Midbrain (tissue), 1 donor: ENCODE measurements at places on chromosomes 7 and 10.

DNA sequence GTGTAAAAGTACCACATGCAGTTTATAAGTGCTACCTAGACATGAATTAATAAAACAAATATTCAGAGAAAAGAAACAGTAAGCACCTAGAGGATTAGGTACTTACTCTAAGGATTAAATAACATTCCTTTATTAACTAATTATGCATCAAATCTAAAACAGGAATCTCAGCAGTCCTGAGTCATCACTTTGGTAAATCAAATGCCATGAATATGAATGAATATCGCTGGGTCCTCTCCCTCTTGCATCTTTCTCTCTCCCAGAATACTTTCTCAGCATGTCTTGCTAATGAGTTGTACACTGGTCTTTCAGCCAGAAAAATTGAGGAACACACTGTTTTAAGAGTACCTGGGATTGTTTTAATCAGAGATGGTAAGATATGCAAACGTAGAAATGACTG is 225.5 kb upstream of the NFE2L3 start:
- no peak for DNase-seq

- DNase-seq, result no peak
Observed at GRCh38 chr10:73999703-74000102, 1.8 kb downstream of the VCL start.

DNA sequence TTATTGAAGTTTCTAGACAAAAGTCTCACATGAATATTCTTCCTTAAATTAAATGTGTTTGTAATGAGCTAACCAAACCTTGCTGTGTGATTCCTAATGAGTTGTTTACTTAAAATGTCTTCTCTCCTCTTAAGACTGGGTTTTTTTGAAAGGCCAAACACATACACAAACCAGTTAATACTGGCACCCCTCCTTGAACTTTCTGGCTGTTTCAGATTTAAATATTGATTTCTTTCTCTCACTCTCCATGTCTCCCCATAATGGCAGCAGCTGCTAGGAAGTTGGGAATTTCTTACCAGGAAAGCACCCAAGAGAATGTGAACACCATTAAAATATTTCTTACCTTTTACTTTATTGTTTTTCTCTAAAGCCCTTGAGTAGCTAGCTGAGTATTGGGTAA is 11.4 kb upstream of the PTN start:
- DNase-seq, result no peak

GRCh38 chr10:6843481-6843881 is 263.4 kb upstream of the PRKCQ start:
- DNase-seq, result peak; percentile 88

- DNase-seq, result no peak
Observed at GRCh38 chr7:3140834-3141233, 97.2 kb upstream of the CARD11 start.

GRCh38 chr7:149321978-149322541 is 60.1 kb downstream of the ZNF783 start:
- no peak for DNase-seq

GRCh38 chr7:148264933-148265557 is 325.5 kb upstream of the C7orf33 start:
- peak; percentile 29 for DNase-seq

DNA sequence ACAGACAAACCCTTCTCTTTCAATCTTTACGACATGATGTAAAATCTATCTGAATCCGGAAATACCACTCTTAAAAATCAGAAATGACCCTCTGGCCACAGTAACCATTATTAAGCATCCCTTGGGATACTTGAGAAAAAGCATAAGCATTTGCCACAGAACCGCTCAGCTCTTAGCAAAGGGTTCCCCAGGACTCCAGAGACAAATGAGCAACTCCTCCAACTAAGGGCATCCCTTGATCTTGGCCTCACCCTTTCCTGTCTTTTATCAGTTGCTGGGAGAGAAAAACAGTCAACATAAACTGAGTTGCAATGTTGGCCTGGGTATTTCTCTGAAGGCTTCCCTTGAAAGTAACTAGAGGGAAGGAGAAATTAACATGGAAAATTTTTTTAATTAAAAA is 3.5 kb downstream of the PDLIM1 start:
- DNase-seq, result no peak

DNA sequence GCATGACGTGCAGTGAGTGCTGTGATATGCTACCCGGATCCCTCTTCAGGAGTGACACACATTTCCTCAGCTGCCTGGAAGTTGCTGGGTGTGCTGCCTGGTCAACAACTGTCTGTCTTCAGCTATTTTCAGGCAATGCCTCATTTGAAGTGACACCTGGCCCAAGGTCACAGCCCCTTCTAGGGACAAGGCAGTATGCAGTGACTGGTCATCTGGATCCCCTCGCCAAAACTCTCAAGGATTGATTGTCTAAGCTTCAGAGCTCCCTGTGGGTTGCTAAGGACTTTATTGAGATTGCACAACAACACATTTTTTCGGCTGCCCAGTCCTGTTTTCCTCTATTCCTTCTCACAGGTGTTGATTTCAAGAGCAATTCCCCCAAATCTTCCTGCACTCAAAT is 108.8 kb downstream of the GNAI1 start:
- no peak for DNase-seq

DNA sequence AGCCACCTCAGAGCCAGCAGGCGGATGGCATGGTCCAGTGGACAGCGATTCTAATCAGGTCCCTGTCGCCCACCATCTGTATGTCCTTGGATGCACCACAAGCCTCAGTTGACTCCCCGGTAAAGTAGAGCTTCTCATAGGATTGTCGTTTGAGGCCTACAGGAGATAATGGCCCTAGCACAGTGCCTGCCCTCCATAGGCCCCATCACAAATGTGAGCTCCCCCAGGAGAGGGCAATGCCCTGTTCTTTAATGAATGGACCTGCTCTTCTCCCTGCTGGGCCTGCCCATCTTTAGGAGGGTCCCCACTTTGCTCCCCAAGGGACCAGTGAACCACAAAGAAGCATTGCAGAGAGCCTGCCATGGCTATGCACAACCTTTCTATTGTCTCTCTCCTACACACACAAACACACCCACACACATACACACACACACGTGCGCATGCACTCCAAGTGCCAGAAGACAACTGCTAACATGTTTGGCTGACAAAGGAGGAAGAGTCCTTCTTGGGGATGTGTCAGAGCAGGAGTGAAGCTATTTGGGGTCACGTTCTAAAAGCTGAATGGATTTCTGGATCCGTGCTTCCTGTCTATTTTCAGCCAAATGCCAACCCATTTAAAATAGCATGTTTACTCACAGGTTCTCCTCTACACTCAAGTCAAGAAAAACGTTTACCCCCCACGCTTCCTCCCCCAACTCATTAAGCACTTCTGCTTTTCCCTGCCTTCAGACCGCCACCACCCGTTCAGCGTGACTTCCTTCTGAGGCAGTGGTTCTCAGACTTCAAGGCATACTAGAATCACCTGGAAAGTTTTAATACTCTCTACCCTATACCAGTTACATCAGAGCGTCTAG is 196.1 kb downstream of the GRID1 start:
- DNase-seq, result no peak

GRCh38 chr7:26653430-26654399 is 210.7 kb downstream of the SKAP2 start:
- DNase-seq, result no peak

DNA sequence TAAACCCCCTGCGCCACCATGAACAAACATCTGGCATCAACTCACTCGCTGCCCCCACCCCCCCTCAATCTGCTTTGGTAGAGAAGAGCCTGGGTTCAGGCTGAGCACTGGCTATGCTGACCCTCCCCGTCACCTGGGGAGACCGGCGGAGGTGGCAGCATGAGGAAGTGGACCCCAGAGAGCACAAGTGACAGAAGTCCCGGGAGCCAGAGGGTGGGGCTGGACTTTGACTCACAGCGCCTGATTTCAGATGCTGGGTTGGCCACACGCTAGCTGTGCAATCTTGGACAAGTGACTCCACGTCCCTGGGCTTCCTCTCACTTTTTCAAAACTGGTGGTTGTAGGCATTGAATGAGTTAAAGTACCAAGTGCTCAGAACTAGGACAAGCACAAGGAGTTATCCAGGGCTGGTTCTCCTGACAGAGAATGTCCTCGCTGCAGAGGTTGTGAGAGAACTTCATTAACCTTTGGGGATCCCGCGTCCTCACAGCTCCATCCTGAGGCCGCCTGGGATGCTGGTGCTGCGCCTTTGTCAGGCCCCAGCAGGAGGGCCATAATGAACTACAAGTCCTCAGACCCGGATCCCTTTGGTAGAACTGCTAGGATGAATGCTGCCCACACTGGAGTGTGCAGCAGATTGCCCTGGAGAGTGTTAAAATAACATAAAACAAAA is 48.8 kb upstream of the RASGEF1A start:
- DNase-seq, result no peak

GRCh38 chr7:110095372-110096052 is 995.4 kb upstream of the LRRN3 start:
- DNase-seq, result no peak

- no peak for DNase-seq
Observed at GRCh38 chr7:133491846-133492652, 239.2 kb downstream of the EXOC4 start.

- no peak for DNase-seq
Observed at GRCh38 chr7:18421297-18422002, 74.1 kb upstream of the HDAC9 start.

- no peak for DNase-seq
Observed at GRCh38 chr7:36604806-36605205, 119.5 kb downstream of the AOAH start.

DNA sequence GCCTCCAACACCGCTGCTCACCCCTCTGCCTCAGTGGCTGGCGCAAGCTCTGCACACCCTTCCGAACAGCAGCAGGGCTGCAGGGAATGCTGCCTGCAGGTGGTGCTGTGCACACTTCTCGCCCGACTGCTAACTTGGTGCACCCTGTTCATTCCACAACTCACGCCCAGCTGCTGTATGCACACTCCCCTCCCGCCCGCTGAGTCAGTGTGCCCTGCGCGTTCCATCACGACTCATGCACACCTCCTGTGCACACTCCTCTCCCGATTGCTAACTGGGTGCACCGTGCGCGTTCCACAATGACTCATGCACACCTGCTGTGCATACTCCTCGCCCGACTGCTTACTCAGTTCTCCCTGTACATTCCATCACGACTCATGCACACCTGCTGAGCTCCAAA is 21.5 kb downstream of the ADARB2 start:
- DNase-seq, result no peak

DNA sequence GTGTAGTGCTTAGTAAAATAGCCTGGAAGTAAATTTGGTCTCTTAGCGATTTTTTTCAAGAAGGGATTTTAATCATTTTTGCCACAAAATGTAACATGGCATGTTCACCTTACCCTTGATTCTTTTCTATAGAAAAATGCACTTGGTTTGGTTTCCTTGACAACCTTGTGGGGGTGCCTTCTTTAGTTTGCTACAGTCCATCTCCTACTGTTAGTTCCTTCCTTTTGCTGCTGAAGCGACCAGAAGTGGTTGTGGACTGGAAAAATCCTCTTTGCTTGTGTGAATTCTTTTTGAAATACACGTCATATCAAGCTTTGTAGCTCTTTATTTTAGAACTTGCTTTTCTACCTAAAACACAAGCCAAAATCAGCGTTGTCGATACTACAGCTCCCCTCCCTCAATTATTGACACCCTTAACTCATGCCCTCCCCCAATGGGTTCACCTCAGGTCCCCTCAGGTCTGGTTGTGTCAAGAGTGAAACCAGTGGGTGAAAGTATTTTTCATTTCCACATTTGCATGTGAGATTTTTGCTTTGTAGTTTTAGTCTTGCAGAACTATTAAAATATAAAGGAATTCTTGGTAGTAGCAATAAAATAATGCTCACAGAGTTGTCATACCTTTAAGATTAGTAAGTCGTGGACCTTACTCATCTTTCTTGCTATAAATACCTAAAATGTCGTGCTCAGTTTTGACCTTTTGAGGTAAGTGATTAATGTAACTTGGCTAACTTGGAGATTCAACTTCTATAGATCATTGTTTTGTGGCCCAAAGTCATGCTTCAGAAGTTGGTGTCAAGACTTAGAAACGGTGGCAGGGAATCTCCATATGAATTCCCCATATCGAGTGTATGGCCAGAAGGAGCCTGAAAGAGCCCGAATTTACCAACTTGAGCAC is 1.5 kb downstream of the ACTR3B start:
- DNase-seq, result no peak

- DNase-seq, result no peak
Observed at GRCh38 chr7:135773464-135773863, 24.9 kb upstream of the FAM180A start.

GRCh38 chr10:123797813-123798212 is 93.8 kb downstream of the CPXM2 start:
- DNase-seq, result no peak

DNA sequence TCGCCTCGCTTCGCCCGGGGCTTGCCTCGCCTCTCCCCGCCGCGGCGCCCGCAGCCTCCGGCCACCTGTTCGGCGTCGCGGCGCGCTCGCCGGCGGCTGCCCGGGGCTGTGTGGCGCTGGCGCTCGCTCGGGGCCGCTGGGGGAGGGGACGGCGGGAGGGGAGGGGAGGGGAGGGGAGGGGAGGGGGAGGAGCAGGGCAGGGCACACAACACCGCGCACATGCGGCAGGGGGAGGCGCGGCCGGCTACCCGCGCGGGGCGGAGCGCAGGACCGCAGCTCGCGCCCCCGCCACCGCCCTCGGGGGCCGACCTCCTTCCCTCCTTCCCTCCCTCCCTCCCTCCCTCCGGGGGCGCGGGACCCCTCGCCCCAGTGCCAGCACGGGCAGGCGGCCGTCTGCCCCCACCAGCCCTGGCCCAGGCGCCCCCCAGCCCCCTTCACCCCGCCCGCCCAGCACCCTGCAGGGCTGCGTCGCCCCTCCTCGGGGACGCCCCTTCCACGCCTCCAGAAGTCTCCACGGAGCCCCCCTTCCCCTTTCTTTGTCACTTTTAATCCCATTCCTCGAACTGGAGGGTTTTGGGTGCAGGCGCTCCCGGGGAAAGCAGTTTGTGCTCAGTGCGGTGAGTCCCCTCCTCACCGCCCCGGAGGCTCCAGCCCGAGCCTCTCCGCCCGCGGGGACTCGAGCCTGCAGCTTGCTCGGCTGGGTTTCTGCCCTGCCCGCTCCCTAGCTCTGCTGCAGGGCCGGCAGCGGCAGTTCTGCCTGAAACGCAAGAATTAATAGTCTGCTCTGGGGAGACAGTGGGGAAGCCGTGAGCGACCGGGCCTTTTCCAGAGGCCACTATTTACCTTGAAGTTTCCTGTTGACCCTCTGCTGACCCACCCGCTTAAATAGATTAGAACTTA is at the start of gene PARD3:
Gene PARD3, minus strand, starts transcription at position 112 of the 900 bp plus-strand sequence. CDS start 301 bp downstream, outside the sequence.
- DNase-seq, result peak; percentile 48

DNA sequence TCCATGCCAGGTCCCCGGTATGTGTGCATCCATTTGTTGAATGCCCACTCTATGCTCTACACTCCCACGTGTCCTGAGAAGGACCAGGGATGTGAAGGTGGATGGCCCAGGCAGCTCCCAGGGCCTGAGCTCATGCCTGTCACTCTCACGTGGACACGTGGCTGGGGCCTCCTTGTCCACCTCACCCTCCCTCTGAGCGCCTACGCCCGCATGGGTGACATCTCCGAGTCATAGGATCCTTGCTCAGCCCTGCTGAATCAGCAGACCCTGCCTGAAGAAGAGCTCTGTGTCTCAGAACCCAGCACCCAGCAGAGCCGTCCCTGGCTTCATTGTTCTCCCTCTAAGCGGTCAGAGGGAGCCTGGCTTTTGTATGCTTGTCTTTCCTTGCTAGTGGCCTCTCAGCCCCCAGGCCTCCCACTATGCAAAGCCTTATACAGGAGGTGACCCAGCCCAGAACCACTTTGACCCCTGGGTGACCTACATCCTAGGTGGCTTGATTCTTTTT is 107.9 kb upstream of the PPIF start:
- DNase-seq, result peak; percentile 58
